ENCODE measurements at places on chromosomes 6 and 20.

GRCh38 chr20:61533231-61533631, 281.2 kb downstream of the CDH4 start:
- DNase-seq = no peak

DNA sequence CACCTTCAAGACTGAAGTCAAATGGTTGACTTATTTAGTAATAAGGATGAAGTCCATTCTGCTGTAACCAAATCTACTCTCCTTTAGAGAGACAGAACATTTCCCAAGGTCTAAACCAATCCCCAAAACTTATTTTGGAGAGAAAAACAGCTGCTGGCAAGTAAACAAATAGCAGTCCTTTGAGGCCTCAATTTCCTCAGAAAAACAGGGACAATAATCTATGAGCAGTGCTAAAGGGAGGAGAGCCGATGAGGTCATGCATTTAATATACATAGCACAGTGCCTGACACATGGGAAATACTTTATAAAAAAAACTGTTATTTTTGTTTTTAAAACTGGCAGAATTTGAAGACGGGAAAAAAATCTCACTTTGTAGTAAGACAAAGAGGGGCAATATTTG, 526.0 kb downstream of the EPM2A start:
- DNase-seq = no peak

DNA sequence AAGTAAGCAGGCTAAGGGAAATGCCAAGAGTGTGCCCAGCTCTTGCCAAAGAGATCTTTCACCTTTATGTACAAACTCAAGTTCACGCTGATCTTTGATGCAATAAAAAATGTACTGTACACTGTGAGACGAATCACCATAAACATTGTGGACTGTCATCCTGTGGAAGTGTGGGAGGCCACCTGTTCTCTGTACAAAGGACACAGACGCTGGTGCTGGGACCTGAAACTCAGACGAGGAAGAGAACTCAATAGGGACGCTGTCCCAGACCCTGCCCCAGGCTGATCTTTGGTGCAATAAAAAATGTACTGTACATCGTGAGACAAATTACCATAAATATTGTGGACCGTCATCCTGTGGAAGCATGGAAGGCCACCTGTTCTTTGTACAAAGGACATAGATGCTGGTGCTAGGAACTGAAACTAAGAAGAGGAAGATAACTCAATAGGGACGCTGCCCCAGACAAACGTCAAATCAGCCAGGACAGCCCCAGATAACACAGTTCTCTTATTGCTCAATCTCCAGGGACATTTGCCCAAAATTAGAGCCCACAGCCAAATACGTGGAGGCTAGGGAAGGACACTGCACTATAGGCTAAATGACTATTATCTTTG, 312.7 kb upstream of the SGK1 start:
- no peak for DNase-seq

- no peak for DNase-seq
These were observed 7.2 kb upstream of the THEMIS start for GRCh38 chr6:127907960-127908640.

DNA sequence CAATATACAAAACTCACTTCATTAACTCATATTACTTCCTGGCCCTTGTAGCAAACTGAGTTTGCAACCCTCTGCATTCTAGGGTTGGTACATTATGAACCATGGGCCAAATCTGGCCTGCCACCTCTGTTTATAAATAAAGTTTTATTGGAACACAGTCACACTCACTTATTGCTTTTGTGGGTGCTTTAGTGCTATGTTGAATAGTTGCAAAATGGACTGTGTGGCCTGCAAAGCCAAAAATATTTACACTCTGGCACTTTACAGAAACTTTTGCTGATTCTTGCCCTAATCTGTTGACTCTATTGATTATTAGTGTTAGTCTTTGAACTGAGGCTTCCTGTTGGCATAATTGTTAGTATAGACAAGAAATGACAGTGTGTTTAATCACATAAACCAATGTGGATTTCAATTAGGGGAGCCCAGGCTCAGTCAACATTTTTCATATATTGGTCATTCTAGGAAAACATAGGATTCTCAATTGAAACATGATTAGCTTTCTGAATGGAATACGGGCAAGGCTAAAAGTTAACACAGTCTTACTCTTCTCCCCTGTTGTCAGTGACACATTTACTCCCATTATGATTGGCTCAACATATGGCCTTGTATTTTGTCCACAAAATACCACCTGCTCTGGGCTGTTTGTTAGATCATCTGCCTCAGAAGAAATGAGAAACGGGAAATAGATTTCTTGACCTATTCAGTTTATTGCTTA, 241.9 kb upstream of the ZFP64 start:
- no peak for DNase-seq

- DNase-seq = no peak
These were observed 115.2 kb upstream of the NXT1 start for GRCh38 chr20:23235173-23236027.

DNA sequence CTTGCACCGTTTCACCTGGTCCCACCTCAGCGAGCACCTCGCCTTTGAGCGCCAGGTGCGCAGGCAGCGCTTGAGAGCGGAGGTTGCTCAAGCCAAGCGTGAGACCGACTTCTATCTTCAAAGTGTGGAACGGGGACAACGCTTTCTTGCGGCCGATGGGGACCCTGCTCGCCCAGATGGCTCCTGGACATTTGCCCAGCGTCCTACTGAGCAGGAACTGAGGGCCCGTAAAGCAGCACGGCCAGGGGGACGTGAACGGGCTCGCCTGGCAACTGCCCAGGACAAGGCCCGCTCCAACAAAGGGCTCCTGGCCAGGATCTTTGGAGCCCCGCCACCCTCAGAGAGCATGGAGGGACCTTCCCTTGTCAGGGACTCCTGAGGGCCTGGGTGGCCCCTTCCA, 1.5 kb downstream of the ABT1 start:
- DNase-seq = no peak

- DNase-seq = no peak
These were observed 41.4 kb upstream of the FAM83C start for GRCh38 chr20:35333606-35334005.

DNA sequence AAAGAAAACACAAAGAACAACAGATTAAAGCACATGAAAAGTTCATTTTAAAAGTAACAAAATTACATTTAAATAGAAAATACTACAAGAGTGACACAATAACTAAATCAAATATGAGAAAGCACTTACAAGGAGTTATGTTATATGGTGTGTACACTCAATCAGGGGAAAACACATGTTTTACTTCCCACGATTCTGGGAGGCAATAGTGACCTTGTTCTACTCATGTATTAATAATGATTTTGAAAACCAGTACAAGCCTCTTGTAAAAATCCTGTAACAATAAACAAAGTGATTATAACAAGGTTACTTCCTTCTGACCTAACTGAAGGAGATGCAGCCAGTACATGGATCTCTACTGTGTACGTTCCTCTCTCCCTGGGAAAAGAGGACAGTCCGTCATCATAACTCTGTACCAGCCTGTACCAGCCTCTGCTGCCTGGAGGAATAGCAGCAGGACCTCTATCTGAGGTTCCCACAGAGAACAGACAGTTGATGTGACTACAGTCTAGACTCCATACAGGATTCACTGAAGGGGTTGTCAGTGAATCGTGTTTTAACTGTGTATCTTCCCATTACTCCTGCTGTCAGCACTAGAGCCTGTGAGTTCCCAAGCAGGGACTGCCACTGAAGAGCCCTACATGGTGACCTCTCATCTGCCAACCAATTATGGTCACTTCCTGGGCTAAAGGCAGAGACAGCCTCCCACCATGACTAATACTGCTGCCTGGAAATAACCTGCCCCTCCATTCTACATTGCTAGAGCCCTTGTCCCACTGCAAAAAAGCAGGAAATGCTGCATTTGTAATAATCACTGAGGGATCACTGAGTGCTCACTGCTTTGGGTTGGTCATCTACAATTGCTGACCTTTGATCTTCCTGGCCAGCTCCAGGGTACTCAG, 149.7 kb downstream of the KIF16B start:
- DNase-seq = no peak

GRCh38 chr20:54643761-54644160, 168.4 kb downstream of the DOK5 start:
- no peak for DNase-seq

DNA sequence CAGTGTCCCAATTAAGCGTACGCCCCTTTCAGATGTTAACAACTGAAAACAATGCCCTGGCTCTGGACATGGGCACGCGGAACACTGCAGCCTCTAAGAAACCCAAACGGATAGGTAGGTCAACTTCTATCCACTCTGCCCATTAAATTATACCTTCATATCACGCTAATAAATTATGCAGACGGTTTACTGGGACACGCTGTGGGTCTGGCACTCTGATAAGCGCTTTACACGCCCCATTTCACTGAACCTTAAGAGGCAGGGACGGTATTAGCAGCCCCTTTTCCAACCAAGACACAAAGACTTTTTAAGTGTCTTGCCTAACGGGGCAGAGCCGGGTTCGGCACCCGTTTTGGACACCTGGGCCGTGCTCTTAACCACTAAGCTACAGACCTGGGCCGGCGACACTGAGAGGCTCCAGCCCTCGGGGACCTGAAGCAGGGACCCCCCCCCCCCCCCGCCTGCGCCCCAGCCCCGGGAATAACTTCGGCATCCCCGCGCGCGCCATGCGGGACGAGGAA, 744 bp downstream of the STAU1 start:
- DNase-seq = peak; percentile 1

DNA sequence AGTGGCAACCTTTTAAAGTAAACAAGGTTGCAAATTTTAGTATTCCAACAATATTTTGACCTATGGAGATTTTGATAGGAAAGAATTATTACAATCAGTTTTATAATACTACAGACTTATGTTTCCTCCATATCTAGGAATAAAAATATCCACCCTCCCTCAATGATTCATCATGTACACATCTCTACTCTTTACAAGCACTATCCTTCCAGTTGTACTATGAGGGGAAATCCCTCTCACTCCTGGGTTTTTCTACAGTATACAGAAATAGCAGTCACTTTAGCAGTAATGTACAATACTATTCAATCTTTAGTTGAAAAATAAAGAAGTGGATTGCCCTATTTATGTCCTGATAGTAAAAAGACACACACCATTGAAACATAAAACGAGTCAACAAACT, 46.3 kb upstream of the SCML4 start:
- no peak for DNase-seq

GRCh38 chr6:138765896-138766655, 7.5 kb upstream of the CCDC28A start:
- DNase-seq = no peak

Measured in activated effector memory CD4-positive, alpha-beta T cell treated with Interleukin-2 at 50 U/mL for 16 hours (primary cell).